ENCODE measurements at places on chromosomes 2 and 18.

DNA sequence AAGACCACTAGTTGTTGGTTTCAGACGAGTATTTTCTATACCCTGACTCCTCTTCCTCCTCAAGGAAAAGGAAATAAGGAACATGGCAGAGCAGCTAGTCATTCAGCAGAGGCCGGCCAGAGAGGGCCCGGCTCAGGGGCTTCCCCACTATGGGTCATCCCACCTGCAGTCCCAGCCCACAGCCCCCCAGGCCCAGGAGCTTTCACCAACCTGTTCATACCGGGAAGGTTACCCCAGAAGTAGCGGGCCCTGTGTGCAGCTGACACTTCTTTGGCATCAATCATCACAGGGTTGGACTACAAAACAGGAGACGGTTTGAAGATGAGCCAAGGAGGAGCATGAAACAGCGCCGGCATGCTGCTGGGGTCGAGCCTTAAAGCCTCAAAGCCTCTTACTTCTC, 70.5 kb upstream of the POMC start:
- DNase-seq = no peak

DNA sequence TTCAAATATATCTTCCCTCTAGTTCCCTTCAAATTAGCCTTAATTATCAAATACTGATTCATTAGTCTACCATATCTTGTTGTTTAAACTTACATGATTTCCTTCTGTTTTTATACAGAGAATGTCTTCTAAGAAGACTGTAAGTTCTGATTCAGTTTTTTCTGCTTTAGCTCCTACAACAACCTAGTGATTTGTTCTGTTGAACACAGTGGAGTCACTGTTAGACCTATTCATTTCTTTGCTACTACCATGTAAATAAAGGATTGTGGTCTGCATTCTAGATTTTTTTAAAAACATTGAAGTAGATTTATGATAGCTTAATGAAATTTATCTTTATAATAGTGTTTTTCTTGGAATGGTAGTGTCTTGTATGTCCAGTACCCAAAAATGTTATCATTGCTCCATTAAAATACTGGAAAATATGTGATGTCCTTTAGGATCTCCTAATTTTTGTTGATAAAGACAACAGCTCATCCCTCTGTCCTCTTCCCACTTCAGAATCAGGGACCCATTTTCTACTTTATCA, 146.4 kb downstream of the MBD5 start:
- DNase-seq = no peak

- no peak for DNase-seq
Observed at GRCh38 chr2:45067859-45068570, 58.8 kb upstream of the SIX2 start.

DNA sequence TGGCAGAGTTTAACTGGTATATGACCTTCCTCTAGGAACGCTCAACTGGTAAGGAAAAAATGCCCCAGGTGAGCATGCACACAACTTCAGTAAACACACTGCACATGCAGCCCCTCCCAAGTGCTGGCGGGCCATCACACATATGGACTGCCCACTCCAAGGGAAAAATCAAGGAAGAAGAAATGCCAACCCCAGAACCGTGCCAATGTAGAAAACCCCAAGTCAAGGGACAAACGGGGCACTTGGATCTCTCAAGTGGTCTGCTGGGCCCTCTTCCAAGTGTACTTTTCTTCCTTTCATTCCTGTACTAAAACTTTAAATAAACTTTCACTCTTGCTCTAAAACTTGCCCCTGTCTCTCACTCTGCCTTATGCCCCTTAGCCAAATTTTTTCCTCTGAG, 76.4 kb upstream of the ACVR1 start:
- no peak for DNase-seq

- DNase-seq = no peak
Observed at GRCh38 chr2:157264099-157264498, 6.6 kb downstream of the GALNT5 start.

DNA sequence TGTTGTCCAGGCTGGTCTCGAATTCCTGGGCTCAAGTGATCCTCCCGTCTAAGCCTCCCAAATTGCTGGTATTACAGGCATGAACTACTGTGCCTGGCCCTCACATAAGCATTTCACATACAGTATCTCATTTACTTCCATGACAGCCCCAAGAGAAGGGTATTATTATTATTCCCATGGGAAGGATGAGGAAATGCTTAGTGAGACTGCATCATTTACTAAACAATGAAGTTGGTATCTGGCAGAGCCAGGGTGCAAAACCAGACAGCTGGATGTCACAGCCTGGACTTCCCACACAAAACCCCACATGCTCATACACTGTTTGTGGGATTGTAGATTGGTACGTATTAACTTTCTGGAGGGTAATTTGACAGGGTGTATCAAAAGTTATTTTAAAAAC, 29.9 kb downstream of the DAPL1 start:
- DNase-seq = no peak

DNA sequence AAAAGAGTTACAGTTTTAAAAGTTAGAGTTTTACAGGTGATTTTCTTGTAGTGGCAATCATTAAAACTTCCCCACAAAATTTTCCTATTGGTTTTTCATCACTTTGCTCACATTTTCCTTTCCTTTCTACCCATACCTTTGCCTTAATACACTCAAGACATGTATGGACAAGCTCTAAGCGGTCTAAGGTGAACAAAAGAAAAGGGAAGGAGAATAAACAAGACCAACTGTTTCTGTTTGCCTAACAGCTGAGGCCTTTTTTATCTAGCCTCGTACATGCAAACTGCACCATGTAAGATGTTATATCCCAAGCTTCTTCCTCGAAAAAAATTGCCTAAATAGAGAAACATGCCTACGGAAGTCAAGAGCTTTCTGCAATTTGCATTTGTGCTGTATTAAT, 33.9 kb upstream of the TBC1D8 start:
- DNase-seq = no peak

- DNase-seq = no peak
Observed at GRCh38 chr2:212052412-212053159, 486.0 kb downstream of the ERBB4 start.

- no peak for DNase-seq
Observed at GRCh38 chr2:131044075-131044756, 49.0 kb downstream of the FAM168B start.
